Inflammatory macrophage treated with lipopolysaccharide for 1 hour (primary cell): ENCODE measurements at places on chromosomes 16 and 17.

- no peak for DNase-seq
Measured at GRCh38 chr17:7846765-7847661, 7.9 kb upstream of the TMEM88 start.

DNA sequence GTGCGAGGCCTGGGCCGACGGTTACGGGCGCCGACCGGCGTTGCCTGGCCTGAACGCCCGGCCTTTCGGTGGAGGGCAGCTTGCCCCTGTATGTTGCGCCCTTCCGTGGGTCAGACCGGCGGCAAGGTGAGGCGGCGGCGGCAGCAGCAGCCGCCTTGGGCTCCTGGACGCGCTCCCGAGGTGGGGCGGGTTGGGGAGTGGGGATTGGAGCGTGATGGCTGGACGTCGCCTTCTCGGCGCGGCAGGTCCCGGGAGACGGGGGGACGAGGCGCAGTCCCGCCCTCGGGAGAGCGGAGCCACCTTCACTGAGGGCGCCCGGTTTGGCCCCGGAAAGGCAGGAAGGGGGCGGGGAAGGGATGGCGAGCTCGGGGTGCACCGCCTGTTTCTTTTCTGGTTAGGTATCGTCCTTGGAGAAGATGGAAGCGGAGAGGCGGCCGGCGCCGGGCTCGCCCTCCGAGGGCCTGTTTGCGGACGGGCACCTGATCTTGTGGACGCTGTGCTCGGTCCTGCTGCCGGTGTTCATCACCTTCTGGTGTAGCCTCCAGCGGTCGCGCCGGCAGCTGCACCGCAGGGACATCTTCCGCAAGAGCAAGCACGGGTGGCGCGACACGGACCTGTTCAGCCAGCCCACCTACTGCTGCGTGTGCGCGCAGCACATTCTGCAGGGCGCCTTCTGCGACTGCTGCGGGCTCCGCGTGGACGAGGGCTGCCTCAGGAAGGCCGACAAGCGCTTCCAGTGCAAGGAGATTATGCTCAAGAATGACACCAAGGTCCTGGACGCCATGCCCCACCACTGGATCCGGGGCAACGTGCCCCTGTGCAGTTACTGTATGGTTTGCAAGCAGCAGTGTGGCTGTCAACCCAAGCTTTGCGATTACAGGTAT, 671 bp downstream of the DGKE start:
- no peak for DNase-seq

DNA sequence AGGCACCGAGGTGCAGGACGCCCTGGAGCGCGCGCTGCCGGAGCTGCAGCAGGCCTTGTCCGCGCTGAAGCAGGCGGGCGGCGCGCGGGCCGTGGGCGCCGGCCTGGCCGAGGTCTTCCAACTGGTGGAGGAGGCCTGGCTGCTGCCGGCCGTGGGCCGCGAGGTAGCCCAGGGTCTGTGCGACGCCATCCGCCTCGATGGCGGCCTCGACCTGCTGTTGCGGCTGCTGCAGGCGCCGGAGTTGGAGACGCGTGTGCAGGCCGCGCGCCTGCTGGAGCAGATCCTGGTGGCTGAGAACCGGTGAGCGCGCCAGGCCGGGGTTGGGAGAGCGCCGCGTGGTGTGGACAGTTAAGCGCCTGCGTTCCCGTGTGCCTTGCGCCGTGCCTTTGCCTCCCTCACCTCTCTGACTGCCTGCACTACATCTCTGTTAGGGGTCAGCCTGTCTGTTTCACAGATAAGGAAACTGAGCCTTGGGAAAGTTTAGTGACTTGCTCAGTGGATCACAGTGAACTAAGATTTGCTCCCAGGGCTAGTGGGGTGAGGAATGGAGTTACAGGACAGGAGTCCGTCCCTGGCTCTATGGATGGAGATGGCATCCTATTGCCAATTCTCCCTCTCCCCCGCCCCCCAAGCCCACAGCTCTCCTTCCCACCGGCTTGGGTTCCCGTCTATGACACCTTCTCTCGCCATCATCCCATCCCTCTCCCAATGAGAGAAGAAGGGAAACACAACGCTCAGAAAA, 880 bp downstream of the SARM1 start:
- no peak for DNase-seq

DNA sequence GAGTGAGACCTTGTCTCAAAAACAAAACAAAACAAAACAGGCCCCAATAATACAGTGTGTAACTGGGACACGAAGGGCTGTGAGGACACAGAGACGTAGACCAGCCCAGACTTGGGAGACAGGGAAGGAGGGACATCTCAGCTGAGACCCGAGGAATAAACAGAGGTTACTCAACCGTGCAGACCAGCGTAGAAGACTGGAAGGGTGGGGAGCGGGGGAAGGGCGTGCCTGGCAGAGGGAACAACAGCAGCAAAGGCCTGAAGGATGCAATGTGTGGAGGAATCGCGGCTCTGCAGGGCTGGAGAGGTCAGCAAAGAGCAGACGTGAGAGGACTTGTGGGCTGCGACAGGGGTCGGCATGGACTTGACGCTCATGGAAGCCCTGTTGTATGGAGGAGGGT, 11.6 kb upstream of the CES4A start:
- DNase-seq, result no peak

DNA sequence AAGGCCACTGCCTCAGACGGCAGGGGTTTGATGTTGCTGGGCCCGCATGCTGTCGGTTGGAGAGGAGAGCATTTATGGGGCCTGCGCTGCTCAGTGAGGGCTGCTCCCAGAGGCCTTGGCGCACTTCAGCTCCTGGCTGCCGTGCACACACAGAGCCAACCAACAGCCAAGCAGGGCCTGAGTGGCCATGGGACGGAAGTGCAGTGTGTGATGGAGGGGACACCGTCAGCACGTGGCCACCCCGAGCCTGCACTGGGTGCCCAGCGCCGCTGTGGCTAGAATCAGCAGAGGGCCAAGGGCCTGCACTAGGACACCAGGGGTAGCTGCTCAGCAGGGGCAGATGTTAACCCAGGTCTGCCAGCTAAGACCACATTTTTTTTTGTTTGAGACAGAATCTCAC, 21.8 kb downstream of the KLHL36 start:
- DNase-seq, result no peak

DNA sequence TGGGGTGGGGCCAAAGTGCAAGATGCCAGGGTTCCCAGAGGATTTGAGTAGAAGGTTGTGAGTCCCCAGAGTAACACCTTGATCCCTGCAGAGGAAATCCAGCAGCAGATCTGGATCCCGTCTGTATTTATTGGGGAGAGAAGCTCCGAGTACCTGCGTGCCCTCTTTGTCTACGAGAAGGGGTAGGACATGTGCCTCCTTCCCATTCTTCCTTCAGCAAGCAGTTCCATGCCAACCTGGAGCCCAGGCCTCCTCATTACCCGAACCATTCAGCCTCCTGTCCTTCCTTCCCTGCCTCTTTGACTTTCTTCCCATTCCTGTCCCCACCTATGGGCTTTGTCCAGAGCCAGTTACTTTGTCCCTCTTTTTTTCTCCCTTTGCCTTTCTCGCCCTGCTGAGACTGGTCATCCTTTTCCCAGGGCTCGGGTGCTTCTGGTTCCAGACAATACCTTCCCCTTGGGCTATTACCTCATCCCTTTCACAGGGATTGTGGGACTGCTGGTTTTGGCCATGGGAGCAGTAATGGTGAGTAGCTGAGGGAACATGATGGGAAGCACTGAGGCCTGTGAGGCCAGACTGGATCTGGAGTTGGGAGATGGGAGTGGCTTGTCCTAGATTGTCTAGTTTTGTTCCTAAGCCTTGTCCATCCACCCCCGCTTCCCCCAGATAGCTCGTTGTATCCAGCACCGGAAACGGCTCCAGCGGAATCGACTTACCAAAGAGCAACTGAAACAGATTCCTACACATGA, 2.9 kb downstream of the RNF167 start:
- DNase-seq, result no peak

- DNase-seq, result no peak
Measured at GRCh38 chr17:69712801-69713311, 298.4 kb downstream of the MAP2K6 start.

- no peak for DNase-seq
Measured at GRCh38 chr16:49625311-49626065, 230.4 kb downstream of the ZNF423 start.

DNA sequence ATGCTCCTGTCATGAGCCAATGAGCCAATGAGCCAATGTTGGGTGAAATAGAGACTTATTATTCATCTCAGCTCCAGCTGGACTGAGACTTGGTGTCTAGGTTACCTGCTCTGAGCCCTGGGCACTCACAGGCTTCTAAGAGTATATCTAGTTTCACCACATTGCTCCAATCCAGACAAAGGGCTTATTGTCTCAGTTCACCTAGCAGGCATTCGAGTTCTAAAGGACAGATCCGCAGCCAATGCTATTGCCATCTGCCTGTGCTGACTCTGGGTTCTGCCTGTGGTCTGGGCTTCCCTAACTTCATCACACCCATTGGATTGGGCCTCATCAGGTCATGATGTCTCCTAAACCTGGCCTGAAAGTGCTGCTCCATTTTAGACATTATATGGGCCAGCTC, 66.1 kb upstream of the HS3ST4 start:
- DNase-seq, result no peak

- no peak for DNase-seq
Measured at GRCh38 chr16:69083306-69083941, 22.0 kb upstream of the HAS3 start.

GRCh38 chr16:34050787-34051320, 591.4 kb downstream of the TP53TG3F start:
- no peak for DNase-seq

DNA sequence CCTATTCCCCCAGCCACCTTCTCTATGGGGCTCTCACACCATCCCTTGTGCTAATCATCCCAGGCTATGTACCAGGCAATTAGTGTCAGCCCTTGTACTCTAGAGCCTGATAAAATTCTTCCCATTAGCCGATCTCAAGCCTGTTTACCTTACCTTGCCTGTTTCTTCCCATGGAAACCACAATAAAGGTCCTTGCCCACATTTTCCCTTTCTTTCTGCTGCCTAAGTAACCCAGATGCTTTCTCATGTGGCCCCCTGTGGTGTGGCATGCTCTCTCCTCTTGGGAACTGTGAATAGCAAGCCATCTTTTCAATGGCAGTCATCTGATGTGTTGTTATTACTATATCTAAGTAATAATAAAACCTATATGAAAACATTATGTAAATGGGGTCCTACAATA, 265.8 kb upstream of the ELAC2 start:
- DNase-seq, result no peak

GRCh38 chr17:43389046-43389947, 9.5 kb upstream of the ARL4D start:
- DNase-seq, result peak; percentile 88

DNA sequence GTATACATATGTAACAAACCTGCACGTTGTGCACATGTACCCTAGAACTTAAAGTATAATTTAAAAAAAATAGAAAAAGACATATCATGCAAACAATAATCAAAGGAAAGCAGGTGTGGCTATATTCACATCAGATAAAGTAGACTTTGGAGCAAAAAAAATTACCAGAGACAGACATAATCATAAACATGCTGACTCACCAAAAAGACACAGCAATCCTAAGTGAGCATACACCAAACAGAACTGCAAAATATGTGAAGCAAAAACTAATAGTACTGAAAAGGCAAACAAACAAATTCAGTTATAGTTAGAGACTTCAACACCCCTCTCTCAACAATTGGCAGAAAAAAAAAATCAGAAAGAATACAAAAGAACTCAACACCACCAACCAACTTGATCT, 29.9 kb downstream of the SHCBP1 start:
- DNase-seq, result no peak

DNA sequence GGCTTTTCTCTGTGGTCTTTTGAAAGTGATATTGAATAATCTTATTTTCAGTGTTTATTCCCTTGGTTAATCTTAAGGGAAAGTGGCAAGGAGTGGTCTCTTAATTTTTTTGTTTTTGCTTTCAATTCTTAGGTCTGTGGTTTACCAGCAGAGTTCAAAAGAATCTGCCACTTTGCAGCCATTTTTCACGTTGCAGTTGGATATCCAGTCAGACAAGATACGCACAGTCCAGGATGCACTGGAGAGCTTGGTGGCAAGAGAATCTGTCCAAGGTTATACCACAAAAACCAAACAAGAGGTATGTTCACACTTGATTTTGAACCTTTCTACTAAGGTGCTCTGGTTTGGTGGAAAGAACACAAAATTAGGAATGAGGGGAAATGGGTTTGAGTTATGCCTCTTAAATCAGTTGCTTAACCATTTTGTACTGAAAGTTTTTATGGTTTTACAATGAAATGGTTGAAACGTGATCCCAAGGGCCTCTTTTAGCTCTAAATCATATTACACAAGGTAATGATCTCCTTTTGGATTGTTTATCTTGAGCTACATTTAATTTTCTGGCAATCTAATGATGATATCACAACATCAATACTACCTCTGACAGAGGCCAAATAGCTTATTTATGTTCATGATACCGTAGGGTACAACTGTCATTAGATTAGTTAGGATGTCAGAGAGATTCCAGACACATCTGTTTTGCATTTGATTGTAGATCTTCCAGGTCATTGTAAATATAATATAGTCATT, 51.6 kb upstream of the CRISPLD2 start:
- DNase-seq, result no peak

GRCh38 chr17:77068915-77069314, 71.9 kb upstream of the SEC14L1 start:
- no peak for DNase-seq

DNA sequence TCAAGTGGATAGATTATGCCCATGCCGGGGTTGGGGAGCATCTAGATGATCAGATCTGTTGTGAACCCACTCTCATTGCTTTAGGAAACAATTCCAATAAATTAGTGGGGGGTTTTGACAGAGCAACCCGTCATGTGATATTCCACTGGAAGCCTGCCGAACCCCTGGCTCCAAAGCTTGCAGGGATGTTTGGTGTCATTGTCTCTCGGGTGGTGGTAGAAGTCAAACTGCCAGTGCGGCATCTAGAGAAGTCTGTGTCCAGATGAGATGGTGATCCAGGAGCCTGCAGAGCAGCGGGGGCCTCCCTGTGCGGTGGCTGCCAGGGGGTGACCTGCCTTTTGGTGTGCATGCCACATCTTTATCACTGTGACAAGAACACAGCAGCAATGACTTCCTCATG, 91.7 kb downstream of the SHISA6 start:
- DNase-seq, result no peak

- no peak for DNase-seq
Measured at GRCh38 chr17:5364156-5364555, 55.3 kb downstream of the NUP88 start.

DNA sequence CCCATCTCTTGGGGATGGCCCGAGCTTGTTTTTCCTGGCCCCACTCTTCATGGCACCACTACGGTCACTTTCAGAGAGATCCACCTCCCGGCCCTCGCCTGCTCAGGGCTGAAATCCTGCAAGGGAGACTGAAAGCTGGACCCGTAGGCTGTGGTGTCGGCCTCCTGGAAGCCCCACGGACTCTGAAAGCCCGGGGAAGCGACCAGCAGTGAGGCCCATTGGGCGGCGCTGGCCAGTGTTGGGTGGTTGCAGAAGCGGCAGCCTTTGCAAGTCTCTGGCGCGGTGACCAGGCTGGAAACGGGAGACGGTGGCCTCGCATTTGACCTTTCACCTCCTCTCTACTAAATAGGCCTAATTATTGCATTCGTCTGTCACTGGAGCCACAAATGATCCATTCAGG, 186.0 kb upstream of the FOXF1 start:
- DNase-seq, result no peak

- DNase-seq, result no peak
Measured at GRCh38 chr16:57594531-57595031, 33.8 kb upstream of the ADGRG1 start.
